Stomach (tissue), 19 donors: ENCODE measurements at places on chromosomes 1 and 21. TPM values are rescaled to one million over a fixed set of nuclear protein-coding genes. Genes with fewer than 3 reads are reported as not detected.

- no peak for DNase-seq
- no peaks in the 10 kb centered on the region for H3K4me1 ChIP-seq
Observed at GRCh38 chr1:220203816-220204215, 68.4 kb downstream of the RAB3GAP2 start.

DNA sequence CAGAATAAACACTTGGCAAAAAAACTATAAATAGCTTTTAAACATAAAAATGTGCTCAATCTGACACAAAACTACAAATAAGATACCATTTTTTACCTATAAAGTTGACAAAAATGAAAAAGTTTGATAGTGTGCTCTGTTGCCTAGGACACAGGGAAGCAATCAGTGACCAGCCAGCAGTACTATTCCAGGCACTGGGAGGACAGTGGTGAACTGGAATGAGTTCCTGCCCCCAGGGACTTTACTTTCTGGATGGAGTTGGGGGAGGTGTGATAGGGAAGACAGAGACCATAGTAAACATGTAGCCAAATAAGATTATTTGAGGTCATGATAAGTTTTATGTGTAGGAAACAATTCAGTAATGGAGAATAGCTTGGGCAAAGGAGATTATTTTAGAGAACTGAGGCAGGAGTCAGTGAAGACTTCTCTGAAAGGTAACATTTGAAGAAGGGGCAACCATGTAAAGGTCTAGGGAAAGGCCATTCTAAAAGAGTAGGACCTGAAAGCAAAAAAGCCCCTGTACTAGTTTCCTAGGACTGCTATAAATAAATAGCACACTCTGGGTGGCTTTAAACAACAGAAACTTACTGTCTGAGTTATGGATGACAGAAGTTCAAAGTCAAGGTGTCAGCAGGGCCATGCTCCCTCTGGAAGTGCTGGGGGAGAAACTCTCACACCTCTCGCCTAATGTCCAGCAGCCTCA is 42.0 kb downstream of the EEIG2 start:
- H3K4me1 ChIP-seq = peaks cover 24% of the 10 kb centered on the region
- H3K27me3 ChIP-seq = no peaks in the 10 kb centered on the region
- no peak overlapping the region for H3K27ac ChIP-seq
- no peaks in the 10 kb centered on the region for H3K36me3 ChIP-seq

DNA sequence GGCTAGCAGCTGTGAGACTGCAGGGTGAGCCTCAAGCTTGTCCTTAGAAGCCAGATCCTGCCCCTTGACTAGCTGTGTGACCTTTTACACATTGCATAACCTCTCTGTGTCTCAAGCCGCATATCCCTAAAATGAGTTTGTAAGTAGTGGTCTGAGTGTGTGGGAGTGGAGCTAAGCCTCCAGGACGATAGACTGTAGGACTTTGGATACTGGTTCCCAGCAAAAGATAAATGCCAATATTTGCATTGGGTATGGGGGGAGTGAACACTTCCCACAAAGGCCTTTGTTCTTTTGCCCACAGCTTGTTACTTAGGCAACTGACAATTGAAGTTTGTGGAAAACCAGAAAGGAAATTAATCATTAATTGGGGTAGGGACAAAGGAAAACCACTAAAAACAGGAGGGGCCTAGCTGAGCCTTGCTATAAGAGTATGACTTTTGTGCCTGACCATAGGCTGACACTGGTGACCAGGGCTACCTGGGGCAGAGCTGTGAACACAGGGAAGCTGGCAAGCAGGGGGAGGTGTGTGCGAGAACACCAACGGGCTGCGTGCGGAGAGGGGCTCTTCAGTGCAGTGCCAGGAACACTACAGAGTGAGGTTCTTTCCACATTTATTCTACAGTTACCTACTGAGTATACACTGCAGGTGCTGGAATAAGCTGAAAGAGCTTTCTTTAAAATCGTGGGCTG is 102.4 kb upstream of the ETV3 start:
- H3K4me3 ChIP-seq = no peak overlapping the region
- H3K36me3 ChIP-seq = no peaks in the 10 kb centered on the region
- H3K27me3 ChIP-seq = no peaks in the 10 kb centered on the region

Gene CLIC4
- total RNA-seq = 158 TPM

DNA sequence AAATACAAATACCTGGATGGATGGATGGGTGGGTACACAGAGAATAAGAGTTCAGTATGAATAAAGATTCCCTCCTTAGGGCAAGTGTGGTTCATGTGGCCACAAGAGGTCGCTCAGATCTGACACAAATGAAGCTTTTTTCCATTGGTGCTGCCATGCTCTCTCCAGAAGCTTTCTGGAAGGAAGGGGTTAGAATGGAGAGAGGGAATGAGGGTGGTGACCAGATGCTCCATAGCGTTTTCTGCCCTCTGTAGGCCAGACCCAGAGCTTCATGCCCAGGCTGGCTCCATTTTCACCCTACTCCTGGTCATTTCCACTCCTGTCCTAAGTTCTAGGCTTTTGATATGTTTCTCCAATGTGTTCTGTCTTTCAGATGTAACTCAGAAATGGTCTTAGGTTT is 3.3 kb upstream of the FCRL6 start:
- no peaks in the 10 kb centered on the region for H3K36me3 ChIP-seq
- H3K4me3 ChIP-seq = no peak overlapping the region
- H3K27me3 ChIP-seq = no peaks in the 10 kb centered on the region
- H3K4me1 ChIP-seq = no peaks in the 10 kb centered on the region
- no peak overlapping the region for H3K27ac ChIP-seq

Gene MPL
- total RNA-seq = not detected

Gene PROX1
- 4.6 TPM for total RNA-seq
